ENCODE measurements at places on chromosomes 13 and 19.

DNA sequence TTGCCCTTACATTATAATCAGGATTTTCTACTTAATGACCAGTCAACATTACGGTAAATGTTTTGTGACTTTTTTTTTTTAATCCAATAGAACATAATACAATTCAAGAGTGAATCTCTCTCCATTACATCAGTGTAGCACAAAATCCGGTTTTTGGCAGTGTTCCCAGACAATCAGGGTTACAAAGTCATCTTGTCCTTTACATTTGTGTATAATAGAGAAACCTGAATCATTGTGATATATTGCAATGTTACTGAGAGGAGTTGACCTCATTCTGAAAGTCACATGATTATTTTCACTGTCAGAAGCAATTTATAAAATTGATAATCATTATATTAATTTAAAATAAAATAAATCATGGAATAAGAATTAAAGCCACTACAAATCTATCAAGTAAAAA, 1346.0 kb upstream of the SPRY2 start:
- no peak for DNase-seq

DNA sequence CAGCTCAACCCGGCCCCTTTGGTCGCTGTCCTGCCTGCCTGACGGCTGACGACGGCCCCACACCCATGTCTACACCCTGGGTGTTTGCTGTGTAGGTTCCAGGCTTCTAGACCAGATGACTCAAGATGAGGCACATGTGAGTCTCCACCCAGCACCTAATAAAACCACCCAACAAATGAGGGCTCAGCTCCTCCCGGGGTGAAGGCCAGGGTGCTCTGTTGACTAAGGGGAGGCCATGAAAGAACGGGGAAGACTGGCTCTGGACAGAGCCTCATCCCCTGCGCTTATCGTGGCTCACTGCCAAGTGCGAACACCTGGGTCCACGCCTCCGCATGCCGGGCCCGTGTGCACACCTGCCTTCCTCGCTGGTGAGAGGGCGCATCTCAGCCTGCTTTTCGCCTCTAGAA, 39.6 kb downstream of the COL4A2 start:
- no peak for DNase-seq

GRCh38 chr13:106905380-106906162, 337.6 kb upstream of the ARGLU1 start:
- no peak for DNase-seq

DNA sequence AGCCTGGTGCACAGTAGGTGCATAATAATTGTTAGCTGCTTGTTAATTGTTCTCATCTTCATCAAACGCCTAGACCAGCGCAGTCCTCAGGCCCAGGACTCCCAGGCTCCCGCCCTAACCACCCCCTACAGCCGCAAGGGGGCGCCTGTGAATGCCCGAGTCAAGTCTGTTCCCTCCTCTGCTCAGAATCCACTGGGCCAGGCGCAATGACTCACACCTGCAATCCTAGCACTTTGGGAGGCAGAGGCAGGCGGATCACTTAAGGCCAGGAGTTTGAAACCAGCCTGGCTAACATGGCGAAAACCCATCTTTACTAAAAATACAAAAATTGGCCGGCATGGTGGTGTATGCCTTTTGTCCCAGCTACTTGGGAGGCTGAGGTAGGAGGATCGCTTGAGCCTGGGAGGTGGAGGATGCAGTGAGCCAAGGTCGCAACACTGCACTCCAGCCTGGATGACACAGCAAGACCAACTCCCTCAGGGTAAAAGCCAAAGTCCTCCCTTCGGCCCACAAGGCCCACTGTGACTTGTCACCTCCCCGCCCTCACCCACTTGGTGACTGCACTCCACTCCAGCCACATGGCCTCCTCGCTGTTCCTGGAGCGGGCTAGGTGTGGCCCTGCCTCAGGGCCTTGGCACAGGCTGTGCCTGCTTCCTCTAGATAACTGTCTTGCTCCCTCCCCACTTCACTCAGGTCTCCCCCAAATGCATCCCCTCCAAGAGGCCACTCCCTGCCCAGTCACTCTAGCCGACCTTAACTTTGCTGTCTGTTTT, 9.1 kb downstream of the ZNF653 start:
- DNase-seq = peak; percentile 81

DNA sequence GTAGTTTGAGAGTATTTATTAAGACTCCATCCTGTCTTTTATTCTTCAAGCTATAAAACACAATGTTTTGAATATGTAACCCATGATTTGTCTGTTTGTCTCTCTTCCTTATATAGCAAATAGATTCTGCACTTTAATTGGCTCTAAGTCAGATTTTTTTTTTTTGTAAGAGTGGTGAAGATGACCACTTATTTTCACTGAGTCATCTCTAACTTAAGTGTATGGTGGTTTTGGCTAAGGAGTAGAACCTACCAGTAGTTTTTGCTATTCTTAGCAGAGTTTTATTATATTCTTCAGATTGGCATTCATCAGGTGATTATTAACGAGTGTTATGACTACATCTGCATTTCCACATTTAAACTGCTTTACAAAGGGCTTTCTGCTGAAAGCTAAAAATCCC, 194.7 kb downstream of the LMO7 start:
- DNase-seq = peak; percentile 71

DNA sequence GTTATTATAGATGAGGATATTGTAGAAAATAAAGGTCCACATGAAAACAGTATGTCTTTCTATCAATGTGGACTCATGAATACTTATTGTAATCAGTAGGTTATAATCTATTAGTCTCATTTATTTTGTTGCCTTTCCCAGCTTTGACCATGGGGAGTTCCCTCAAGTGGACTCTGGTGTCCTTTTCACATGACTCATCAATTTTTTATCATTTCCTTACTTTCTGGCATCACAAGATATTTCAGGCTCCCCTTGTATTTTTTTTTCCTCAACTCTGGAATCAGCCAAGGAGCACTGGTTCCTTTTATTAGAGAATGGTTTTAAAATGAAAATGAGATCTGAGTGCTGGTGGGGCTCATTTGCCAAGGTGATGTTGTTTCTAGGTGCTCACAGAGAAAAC, 63.4 kb upstream of the DIAPH3 start:
- DNase-seq = no peak

- no peak for DNase-seq
These were observed 18.7 kb upstream of the CEACAM1 start for GRCh38 chr19:42546831-42547500.

DNA sequence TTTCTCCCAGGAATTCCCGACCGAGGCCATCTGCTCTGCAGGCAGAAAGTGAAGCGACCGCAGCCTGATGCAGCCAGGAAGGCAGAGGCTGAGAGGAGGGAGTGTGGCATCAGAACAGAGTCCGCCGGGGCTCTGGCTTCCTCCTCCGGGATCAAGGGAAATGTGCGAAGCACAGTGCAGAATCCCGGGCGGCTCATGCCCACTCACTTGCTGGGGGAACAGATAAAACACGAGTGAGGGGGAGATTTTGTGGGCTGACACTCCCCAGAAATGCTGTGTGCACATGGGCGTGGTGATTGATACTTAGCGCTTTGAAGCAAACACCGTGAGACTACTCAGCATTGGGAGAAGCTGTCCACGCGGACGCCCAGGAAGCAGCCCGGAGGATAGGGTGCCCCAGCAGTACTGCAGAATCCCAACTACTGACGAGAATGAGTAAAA, 75.3 kb upstream of the POMP start:
- DNase-seq = peak; percentile 57

DNA sequence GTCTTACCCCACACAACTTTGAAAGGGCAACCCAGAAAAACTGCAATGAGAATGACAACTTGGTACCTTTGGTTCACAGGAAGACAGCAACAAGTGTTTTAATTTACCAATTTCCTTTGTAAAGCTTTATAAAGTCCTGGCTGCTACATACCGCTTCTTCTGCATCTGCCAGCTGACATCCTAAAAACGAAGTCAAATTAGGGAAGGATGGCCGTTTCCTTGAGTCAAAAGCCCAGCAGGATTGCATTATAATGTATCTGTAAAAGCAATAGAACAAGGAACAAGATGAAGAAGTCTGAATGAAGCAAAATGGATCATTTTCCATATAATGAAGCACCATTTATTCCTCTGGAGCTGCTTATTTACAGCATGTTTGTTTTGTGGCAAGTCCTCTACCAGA, 25.8 kb upstream of the URAD start:
- DNase-seq = no peak

GRCh38 chr13:24016046-24016445, 118.7 kb upstream of the C1QTNF9B start:
- DNase-seq = no peak

All from AG10803 (cell line).